ENCODE measurements at places on chromosomes 1 and 21.

DNA sequence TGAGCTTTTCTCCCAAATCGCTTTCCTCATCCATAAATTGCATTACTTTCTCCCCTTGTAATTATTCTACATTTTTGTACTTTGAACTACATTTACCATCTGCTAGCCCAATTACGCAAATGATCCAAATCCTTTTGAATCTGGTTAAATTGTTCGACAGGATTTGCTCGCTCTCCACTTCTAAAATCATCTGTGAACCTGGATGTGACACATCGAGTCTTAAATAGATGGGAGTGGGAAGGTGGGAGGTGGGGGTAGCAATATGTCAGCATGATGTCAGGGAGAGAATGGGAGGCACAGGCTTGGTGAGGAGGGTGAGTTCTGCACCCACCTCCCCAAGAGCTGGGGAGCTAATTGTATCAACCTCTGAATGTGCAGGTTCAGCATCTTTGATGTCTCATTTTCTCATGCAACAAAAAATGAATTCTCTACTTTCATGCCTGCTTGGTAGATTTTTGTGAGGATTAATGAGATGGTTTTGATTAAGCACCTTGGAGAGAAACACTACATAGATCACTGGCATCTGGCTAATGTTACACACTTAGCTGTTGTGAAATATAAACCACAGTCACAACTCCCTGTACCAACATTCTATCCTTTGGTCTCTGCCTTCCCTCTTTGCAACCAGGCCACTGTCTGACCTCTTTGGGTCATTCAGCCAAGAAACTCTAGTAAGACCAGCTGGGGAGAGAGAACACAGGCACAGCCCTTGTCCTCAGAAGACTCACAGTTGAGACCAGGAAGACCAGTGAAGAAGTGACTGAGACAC, 165.1 kb downstream of the DAB1 start:
- peaks cover 7% of the 10 kb centered on the region for H3K27me3 ChIP-seq
- no peaks in the 10 kb centered on the region for H3K36me3 ChIP-seq
- no peak overlapping the region for H3K4me3 ChIP-seq
- H3K4me1 ChIP-seq: peaks cover 17% of the 10 kb centered on the region
- no peak overlapping the region for H3K27ac ChIP-seq

DNA sequence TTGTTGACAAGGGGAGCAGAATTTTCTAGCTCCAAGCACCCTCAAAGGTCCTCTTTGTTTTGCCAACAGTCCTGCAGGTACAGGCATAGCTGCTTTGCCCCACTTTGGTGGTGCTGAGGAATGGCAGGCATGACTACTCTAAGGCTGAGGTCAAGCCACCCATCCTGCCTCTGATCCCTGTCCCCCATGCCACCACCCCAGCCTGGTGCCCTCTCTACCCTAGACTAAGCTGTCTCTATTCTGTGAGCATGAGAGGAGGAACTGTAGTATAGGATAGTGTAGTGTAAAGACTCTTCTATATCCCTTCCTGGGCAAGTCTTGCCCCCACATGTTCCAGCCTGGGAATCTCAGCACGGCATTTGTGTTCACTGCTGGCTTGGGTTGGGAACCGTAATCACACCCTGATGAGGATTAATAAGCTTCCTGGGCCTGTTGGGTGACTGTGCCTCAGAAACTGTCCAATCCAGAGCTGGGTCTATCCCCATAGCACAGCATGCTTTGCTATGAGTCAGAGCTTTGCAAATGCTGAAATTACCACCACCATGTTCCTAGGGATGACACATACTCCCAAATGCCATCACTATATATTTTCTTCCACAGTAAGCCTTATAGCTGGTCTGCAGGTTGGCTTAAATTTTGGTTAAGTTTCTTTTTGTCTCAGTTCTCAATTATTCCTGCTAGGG, 105.7 kb upstream of the PPP2R5A start:
- no peak overlapping the region for H3K4me3 ChIP-seq
- no peak overlapping the region for H3K27ac ChIP-seq

DNA sequence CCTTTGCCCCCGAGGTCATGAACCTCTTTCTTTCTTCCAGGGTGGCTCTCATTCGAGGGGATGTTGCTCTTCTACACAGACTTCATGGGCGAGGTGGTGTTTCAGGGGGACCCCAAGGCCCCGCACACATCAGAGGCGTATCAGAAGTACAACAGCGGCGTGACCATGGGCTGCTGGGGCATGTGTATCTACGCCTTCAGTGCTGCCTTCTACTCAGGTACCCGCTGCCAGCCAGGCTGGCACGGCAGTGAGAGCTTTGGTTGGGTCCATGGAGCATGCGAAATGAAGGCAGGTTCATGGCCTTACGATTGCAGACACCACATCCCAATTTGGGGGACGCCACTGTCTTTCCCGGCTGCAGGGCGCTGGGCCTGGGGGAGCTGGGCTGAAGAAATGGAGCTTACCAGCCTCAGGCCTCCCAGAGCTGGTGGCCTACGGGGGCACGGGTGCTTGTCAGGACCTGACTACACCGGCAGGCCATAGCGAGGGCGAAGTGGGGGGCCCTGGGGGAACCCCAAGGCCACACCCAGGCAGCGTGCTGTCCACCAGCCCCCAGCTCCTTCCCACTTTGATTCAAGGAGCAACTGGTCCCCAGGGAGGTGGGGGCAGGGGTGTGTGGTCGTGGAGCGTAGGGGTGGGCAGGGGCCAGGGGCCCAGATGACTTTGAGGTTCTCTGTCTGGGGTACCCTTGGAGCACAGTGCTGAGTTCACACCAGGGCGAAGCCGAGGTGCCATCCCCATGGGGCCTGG, 20.0 kb downstream of the SLC45A1 start:
- H3K27me3 ChIP-seq: no peaks in the 10 kb centered on the region
- no peak for DNase-seq
- no peak overlapping the region for H3K27ac ChIP-seq
- H3K36me3 ChIP-seq: peaks cover 27% of the 10 kb centered on the region
- no peak overlapping the region for H3K4me3 ChIP-seq
- peaks cover 2% of the 10 kb centered on the region for H3K4me1 ChIP-seq

GRCh38 chr1:11802973-11803885, 2.5 kb downstream of the MTHFR start:
- peaks cover 54% of the 10 kb centered on the region for H3K4me1 ChIP-seq
- H3K4me3 ChIP-seq: peak overlapping the region; percentile 98
- H3K27me3 ChIP-seq: no peaks in the 10 kb centered on the region
- H3K36me3 ChIP-seq: peaks cover 12% of the 10 kb centered on the region
- peak overlapping the region; percentile 91 for H3K27ac ChIP-seq

GRCh38 chr1:244839656-244840055, 4.2 kb downstream of the COX20 start:
- DNase-seq: no peak
- no peak overlapping the region for H3K4me3 ChIP-seq
- H3K4me1 ChIP-seq: peaks cover 28% of the 10 kb centered on the region

DNA sequence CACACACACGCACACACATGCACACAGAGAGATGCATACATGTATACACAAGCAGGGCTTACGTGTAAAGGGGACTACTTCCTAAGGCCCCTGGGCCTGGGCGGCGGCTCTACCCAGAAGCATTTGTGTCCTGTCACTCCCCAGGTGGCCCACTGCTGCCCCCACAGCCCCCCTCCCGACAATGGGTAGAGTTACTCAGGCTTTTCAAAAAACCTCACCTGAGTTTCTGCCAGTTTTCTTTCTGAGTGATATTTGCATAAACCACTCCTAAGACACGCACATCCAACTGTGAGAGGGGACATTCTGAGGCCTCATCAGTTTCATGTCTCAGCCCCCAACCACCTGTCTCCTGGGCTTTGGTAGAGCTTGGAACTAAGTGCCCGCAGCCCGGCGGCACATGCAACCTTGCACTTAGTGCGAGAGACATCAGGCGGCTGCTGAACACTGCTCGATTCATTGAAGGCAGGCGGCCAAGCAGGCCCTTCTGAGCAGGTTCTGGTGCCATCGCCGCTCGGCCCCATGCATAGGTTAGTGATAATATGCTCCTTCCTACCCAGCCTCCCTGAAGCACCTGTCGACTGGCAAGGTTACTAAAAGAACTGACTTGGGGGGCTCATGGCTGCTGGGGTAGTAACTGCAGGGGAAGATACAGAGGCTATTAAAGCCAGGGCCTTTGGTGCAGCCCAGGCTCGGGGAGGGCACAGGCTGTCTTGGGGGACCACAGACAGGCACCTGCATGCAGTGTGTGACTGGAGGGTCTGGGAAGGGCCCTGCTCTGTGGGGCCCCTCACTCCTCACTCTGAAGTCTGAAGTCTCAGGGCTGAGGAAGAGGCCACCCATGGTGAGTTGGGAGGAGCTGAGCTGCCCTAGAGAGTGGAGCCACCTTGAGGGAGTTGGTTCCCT, 364.2 kb upstream of the VAMP3 start:
- H3K36me3 ChIP-seq: no peaks in the 10 kb centered on the region
- no peak for DNase-seq
- H3K4me3 ChIP-seq: no peak overlapping the region
- H3K27ac ChIP-seq: no peak overlapping the region
- H3K27me3 ChIP-seq: no peaks in the 10 kb centered on the region
- H3K4me1 ChIP-seq: peaks cover 5% of the 10 kb centered on the region

- H3K4me3 ChIP-seq: no peak overlapping the region
- H3K27me3 ChIP-seq: peaks cover 2% of the 10 kb centered on the region
- H3K27ac ChIP-seq: peak overlapping the region; percentile 47
- no peaks in the 10 kb centered on the region for H3K36me3 ChIP-seq
- DNase-seq: no peak
These were observed 93.9 kb upstream of the TSPAN2 start for GRCh38 chr1:115183158-115183557.

- no peak for DNase-seq
- H3K27ac ChIP-seq: no peak overlapping the region
- H3K36me3 ChIP-seq: peaks cover 24% of the 10 kb centered on the region
- no peaks in the 10 kb centered on the region for H3K27me3 ChIP-seq
- no peak overlapping the region for H3K4me3 ChIP-seq
These were observed 122.2 kb downstream of the POU2F1 start for GRCh38 chr1:167342846-167343245.

- H3K4me1 ChIP-seq: no peaks in the 10 kb centered on the region
- H3K36me3 ChIP-seq: no peaks in the 10 kb centered on the region
- no peak for DNase-seq
- no peak overlapping the region for H3K4me3 ChIP-seq
- H3K27ac ChIP-seq: no peak overlapping the region
These were observed 7.9 kb upstream of the GUCA2B start for GRCh38 chr1:42145389-42145716.

GRCh38 chr21:44886113-44887075, 12.9 kb upstream of the PTTG1IP start:
- peaks cover under 1% of the 10 kb centered on the region for H3K4me1 ChIP-seq
- H3K27me3 ChIP-seq: no peaks in the 10 kb centered on the region
- no peak overlapping the region for H3K27ac ChIP-seq
- no peak overlapping the region for H3K4me3 ChIP-seq
- DNase-seq: no peak

DNA sequence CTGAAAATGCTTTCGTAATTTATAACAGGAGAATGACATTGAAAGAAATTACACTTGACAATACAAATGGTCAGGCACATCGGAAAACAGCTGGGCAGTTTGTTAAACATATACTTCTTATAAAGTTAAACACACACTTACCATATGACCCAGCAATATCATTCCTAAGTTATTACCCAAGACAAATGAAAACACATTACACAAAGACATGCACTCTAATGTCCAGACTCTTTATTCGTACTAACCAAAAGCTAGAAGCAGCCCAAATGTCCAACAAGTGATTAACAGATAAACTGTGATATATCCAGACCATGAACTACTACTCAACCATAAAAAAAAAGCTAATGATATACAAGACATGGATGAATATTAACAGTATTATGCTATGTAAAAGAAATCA, 8.5 kb downstream of the AKT3 start:
- H3K36me3 ChIP-seq: peaks cover 23% of the 10 kb centered on the region
- H3K4me1 ChIP-seq: peaks cover 17% of the 10 kb centered on the region
- DNase-seq: no peak
- no peak overlapping the region for H3K4me3 ChIP-seq
- H3K27ac ChIP-seq: peak overlapping the region; percentile 56

- DNase-seq: no peak
- H3K4me1 ChIP-seq: no peaks in the 10 kb centered on the region
- H3K27me3 ChIP-seq: peaks cover 9% of the 10 kb centered on the region
These were observed at the start of gene CD1C for GRCh38 chr1:158289811-158290210. Gene CD1C (plus strand): TSS chr1:158289923. CDS start chr1:158290065, 142 bp downstream.

DNA sequence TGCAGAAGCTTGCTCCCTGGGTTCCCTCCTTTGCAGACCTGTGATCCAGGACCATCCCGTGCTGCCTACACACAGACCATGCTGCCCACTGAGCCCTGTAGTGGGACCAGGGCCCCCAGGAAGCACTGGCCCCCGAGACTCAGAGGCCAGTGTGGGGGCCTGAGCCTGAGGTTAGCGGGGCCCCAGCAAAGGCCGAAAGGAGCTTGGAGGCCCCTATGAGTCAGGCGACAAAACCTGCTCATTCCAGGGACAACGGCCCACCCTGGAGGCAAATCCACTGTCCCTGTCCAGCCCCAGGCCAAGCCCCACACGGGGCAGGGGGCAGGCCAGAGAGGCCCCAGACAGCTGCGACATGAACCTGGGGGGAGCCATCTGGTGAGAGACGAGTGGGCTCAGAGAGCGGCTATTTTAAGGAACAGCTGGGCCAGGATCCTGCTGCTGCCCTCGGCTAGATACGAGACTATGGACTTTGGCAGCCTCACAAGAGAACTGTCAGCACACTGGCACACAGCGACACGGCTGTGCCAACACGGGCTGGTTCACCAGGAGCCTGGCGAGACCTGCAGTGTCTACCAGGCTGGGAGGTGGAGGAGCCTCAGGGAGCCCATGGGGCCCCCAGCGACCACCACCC, 74.7 kb downstream of the ARHGEF16 start:
- H3K27me3 ChIP-seq: no peaks in the 10 kb centered on the region
- H3K27ac ChIP-seq: no peak overlapping the region
- H3K4me1 ChIP-seq: peaks cover 22% of the 10 kb centered on the region
- no peaks in the 10 kb centered on the region for H3K36me3 ChIP-seq

DNA sequence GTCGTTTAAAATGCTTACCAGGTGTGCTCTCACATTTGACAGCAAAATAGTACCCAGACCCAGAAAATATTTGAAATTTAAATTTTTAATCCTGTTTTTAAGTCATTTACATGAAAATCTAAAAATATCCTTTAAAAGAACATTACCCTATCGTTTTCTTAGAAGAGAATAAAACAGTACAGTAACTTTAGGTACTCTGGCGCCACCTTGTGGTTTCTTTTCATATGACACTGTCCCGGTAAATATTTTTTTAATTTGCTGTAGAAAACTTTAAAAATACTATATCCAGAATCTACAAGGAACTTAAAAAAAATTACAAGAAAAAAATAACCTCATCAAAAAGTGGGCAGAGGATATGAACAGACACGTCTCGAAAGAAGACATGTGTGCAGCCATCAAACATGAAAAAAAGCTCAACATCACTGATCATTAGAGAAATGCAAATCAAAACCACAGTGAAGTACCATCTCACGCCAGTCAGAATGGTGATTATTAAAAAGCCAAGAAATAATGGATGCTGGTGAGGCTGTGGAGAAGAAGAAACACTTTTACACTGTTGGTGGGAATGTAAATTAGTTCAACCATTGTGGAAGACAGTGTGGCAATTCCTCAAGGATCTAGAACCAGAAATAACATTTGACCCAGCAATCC, 129.2 kb downstream of the RGS21 start:
- H3K4me1 ChIP-seq: peaks cover 11% of the 10 kb centered on the region
- H3K36me3 ChIP-seq: no peaks in the 10 kb centered on the region
- H3K4me3 ChIP-seq: no peak overlapping the region
- no peaks in the 10 kb centered on the region for H3K27me3 ChIP-seq
- no peak overlapping the region for H3K27ac ChIP-seq

All from mesothelial cell of epicardium (in vitro differentiated cells).